ENCODE measurements at places on chromosomes 5 and 9. TPM values are rescaled to one million over a fixed set of nuclear protein-coding genes. Genes with fewer than 3 reads are reported as not detected.
A peak's percentile ranks its signal among the peaks of the same experiment; 100 is the strongest.

DNA sequence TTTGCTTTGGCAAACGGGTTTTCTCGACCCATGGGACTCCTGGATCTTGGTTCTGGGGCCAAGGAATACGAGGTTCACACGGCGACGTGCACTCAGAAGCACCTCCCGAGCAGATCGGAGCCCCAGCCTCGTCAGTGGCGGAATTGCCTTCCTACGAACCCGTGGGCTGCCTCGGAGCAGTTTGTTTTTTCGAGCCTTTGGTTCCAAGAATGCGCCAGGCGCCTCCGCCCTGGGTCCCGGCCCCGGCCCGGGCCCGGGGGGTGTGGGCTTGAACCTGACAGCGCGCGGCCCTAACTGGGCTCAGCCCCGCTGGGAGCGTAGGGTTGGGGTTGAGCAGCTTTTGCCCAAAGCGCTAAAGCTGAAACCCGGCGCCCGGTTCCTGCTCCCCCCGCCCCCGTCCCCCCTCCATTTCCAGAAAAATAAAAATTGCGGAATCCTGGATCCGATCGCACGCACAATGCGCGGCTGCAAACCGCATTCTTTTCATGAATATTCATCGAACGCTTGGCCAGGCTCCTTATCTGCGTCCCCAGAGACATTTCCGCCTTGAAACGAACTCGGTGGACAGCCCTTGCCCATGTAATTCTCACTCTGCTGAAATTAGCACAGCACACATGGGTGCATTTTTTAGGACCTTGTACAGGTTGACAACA, 1.0 kb downstream of the BASP1 start:
- DNase-seq: no peak

DNA sequence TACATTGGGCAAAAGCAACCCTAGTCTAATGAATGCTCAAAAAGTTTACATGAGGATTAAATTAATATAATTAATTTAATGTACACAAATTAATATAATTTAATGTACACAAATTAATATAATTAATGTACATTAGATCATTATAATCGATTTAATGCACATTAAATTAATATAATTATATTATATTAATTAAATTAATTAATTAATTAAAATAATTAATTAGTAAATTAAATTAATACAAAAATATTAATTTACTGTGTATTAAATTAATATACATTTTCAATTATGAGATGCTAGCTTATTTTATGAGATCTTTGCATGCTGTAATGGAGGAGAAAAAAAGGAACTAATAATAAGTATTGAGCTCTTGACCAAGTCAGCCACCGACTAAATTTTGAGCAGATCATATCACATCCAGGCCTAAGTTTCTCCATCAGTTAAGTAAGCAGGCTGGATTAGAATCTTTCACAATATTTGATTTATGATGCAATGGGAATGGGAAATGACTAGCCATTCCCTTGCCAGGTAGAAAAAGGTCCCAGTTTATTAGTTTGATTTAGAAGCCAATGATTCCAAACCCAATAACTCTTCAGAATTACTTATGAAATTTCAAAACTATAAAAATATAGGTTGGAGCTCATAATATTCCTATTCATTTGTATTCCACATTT, 533.4 kb upstream of the GRIA1 start:
- DNase-seq: no peak

GRCh38 chr5:141003791-141004611, 37.7 kb downstream of the PCDHAC2 start:
- DNase-seq: no peak

- DNase-seq: no peak
These were observed 161.5 kb downstream of the CARTPT start for GRCh38 chr5:71880536-71880935.

DNA sequence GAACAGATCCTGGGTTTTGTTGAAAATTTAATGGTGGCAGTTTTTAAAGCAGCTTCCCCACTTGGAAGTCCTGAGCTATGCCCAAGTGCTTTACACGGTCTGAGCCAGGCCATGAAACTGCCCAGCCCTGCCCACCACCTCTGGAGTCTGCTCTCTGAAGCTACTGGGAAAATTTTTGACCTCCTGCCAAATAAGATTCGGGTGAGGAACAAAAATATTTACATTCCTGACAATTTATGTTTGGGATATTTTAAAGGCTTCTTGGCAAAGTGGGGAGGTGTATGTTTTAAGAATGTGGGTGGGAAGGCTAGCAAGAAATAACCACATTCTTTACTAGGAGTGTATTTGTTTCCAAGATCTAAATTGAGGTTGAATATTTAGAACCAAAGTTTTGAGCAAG, 50.0 kb downstream of the HACD4 start:
- DNase-seq: no peak

GRCh38 chr9:75551861-75552260, 338.6 kb upstream of the PCSK5 start:
- no peak for DNase-seq

GRCh38 chr5:135034963-135035677, 1.1 kb upstream of the PITX1 start:
- no peak for DNase-seq

GRCh38 chr5:173941758-173942401, 47.1 kb upstream of the C5orf47 start:
- no peak for DNase-seq

GRCh38 chr9:19127871-19128500, 694 bp upstream of the PLIN2 start:
- DNase-seq: no peak

DNA sequence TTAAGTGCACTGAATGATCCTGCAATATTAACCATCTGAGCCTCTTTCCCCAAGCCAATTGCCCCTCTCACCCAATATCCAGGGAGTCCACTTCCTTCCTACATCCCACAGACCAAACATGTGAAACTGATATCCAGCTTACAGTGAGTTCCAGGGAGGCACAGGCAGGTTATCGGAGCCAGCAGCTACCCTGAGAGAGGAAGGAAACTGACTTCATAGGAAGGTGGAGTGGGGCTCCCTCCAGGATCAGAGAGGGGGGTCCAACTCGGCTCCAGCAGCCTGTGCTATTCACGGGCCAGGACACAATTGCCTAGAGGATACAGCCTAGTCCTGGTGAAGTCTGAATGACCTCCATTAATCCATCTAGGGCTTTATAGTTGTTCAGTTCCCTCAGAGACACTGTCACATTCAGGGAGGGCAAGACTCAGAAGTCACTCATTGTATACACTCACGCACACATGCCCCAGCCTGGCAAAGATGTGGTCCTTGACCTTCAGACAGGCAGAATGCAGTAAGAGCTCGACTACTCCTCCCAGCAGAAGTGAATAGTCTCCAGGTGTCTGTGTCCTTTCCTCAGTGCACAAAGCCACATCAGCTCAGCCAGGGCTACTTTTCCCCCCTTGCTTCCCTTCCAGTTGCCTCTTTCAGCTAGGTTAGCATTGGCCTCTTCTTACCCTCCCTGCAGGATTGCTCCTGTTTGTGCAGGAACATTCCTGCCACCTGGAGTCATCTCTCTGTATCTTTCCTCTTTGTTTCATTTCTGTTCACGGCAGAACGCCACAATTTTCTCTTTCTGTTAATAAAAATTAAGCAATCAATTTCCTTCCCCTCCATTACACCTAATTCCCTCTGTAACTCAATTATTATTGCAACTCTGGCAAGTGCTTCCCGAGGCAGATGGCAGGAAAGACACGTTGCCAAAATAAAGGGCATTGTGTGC, 501.7 kb downstream of the ARHGEF28 start:
- DNase-seq: peak; percentile 78

- DNase-seq: no peak
These were observed 721.9 kb downstream of the BRINP1 start for GRCh38 chr9:118647331-118647730.

DNA sequence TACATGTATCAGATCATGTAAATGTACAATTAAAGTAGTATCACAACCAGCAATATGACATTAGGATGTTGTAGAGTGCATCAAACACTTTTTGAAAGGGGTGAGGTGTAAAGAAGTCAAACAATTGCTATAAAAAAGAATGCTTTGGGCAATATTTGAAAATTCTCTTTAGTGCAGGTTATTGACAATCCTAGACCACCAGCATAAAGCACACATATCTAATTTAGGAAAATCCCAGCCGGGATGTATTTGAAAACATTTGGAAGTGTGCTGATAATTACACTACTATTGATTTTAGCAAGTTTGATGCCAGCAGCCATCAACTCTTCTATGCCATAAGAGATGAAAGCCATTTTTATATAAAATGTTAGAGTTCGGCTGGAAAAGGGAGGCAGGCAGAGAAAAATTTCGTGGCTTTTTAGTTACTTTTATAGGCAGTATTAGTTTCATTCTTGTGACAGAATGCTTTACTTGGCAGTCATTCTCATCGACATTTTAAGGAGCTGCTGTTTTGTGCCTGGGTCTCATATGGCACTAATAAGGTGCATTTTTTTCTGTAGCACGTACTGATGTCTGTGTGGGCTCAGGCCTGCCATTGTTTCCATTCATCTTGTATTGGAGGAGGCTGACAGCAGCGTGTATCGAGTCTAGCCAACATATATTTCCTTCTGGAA, 285.7 kb downstream of the AOPEP start:
- DNase-seq: no peak

GRCh38 chr5:137486707-137487106, 12.4 kb downstream of the SPOCK1 start:
- DNase-seq: peak; percentile 56

DNA sequence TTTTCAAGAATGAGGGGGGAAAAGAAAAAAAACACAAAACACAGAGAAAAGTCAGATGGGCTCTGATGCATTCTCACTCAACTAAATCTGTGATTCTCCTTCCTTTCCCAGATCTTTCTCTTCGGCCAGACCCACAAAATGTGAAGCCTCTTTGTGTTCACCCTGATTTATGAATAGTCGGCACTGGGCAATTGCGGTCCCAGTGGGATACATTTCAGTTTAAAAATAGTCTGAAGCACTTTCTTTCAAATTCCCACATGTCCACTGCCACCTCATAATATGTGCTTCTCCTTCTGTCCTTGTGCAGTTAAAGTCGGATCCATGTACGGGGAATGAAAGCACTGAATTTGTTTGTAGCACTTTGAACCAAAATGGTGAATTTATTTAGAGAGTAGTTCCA, 995.4 kb upstream of the WWC1 start:
- no peak for DNase-seq

GRCh38 chr9:131395157-131396098, 1.5 kb downstream of the PRRC2B start:
- no peak for DNase-seq

GRCh38 chr5:67453111-67453905, 256.7 kb upstream of the CD180 start:
- DNase-seq: no peak

GRCh38 chr9:14535161-14535955, 157.9 kb downstream of the ZDHHC21 start:
- DNase-seq: no peak

GRCh38 chr5:140565024-140565779, 574 bp downstream of the SLC35A4 start:
- no peak for DNase-seq

GRCh38 chr5:66273121-66273520, 129.0 kb downstream of the SREK1 start:
- no peak for DNase-seq

GRCh38 chr9:23665635-23666034, 160.4 kb downstream of the ELAVL2 start:
- DNase-seq: no peak

DNA sequence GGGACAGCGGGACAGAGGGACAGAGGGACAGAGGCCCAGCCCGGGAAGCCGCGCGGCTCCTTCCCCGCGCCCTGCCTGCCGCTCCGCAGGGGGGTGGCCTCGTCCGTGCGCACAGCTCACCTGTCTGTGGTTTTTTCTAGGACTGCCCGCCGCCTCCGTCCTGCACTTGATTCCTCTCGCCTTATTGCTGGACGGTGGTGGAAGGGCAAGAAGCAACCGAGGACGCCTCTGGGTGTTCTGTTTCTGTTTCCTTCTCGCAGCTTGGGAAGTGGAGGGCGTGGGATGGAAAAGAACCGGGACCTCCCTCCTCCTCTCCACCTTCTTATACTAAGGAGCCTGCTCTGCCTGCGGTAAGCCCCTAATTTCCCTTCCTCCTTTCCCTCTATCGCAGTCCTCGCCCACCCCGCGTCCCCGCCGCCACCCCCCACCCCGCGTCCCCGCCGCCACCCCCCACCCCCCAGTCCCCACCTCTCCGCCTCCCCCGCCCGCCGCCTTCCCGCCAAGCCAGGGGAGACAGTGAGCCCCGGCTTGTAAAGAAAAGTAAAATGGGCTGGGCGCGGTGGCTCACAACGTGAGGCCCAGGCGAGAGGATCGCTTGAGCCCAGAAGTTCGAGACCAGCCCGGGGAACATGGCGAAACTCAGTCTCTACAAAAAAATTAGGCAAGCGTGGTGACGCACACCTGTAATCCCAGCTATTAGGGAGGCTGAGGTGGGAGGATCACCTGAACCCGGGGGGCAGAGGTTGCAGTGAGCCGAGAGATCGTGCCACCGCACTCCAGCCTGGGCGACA, 9.6 kb upstream of the FLT4 start:
- no peak for DNase-seq

DNA sequence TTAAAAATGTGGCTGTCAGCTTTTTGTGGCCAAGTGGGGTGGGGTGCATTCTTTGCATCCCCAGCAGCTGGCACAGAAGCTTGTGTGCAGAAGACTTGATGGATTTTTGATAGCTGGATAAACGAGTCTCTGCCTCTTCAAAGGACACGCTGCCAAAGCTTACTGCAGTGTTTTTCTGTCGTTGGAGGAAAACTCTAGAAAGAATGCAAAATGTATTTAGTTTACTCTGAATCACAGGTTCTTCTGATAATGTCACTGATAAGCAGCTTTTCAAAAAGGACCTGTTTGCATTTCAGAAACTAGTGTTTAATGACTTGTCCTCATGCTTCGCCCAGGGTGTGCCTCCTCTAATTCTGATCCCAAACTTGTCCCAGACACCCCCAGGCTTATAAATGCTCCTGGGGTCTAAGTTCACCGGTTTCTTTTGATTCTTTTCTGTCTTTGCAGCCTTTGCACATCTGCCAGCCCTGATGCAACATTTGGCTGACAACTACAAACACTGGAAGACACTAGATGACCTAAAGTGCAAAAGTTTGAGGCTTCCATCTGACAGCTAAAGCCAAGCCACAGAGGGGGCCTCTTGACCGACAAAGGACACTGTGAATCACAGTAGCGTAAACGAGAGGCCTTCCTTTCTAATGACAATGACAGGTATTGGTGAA, 66.0 kb downstream of the WDR41 start:
- DNase-seq: no peak

DNA sequence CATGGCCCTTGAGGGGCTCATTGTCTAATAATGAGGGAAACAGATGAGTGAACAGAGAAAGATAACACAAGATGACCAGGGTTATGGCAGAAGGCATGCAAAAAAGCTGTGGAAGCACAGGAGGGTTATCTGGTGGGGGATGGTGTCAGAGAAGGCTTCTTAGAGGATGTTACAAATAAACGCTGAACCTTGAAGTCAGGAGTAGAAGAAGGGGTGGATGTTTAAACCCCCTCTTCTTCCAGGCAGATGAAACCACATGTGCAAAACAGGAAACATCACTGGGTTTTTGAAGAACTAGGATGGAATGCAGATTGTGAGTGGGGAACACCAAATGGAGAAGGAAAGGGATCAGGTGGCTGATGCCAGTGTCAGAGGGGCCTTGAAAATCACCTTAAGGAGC, 41.8 kb upstream of the NR5A1 start:
- no peak for DNase-seq

Gene STING1
- 58.0 TPM for total RNA-seq

Gene AMACR
- total RNA-seq: 19.7 TPM

Gene IRX1
- 0.06 TPM for total RNA-seq

Gene ITGA2
- total RNA-seq: 50.5 TPM

Gene TMEM141
- total RNA-seq: 69.7 TPM

Gene TMEM174
- total RNA-seq: not detected
